Psoas muscle (tissue), 8 donors: ENCODE measurements at places on chromosomes 7 and 10.
A peak's percentile ranks its signal among the peaks of the same experiment; 100 is the strongest.

- DNase-seq: no peak
These were observed 4.6 kb downstream of the PAPOLB start for GRCh38 chr7:4857189-4857588.

DNA sequence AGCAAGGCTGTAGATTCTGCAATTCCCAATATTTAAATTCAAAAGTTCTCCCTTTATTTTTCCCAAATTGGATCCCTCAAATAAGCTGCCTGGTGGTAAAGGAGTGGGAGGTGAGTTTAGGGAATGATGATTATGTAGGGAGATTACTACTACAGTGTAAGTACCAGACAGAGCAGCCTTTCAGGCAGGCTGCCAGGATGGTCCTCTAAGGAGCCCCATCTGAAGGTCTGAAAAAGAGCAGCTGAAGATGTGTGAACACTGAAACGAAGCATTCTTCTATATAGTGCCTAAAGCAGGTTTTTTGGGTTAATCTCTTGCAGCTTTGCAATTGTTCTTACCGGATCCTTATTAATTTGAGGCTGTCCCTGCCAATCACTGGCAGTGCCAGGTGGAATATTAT, 84.7 kb downstream of the CREB5 start:
- no peak for DNase-seq

DNA sequence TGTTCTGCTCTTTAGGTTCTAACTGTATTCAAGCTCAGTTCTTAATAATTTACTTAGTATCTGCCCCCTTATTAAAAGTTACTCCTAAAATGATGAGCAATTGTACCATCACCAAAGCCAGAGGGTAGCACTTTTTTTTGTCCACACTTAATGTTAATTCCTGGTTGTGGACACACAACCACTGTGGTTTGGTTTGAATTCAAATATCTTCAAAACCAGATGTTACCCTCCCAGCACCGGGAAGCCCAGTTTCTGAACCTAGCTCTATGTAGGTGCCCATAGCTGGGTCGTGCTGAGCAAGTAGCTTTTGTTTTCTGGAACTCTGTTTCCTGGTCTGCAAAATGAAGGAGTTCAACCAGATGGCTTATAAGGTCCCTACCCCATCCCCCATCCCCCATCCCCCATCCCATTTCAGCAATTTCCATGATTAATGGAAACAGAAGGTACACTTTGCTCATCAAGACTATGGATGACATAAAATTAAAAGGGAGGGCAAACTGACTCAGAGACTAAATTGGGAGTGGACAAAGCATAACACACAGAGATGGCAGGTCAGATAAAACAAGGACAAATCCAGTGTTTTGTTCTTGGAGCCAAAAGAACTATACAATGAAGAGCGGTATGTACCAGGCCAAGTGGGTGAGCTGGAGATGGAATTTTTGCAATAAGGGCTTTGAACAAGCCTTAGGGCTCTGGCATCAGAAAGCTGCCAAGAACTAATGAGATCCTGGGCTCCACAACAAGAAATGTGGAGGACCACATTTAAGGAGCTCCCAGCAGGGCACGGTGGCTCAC, 56.7 kb downstream of the DLG5 start:
- no peak for DNase-seq

DNA sequence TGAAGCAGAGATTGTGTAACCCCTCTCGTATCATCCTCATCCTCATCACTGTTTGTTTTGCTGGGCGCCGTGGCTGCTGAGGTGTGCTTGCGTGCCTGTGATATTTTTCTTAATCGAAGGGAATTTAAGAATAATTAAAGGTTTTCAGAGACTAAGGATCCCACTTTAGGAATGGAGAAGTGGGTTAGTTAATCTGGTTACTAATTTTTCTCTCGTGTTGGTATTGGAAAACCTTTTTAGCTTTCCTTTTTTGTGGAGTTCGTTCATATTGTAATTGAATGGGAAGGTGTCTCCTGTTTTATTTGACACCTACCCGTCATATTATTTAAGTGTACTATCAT, 1.3 kb downstream of the UBN2 start:
- no peak for DNase-seq

DNA sequence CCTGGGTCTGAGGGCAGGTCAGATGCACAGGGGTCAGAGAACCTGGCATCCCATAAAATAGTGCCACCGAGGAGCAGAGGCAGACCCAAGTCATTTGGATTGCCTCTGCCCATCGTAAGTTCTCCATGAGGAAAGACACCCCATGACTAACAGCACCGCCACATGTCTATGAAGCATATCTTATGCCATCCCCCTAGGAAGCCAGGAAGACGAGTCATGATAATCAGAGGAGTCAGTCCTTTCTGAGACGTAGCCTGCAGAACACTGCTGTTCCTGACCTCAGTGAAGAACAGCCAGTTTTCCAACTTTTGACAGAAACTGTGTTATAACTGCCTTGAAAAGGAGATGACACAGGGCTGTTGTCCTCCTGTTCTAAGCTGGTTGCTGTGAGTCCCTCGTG, 51.2 kb downstream of the INSYN2A start:
- no peak for DNase-seq

- DNase-seq: no peak
These were observed 103.7 kb upstream of the RELN start for GRCh38 chr7:104093127-104093526.

DNA sequence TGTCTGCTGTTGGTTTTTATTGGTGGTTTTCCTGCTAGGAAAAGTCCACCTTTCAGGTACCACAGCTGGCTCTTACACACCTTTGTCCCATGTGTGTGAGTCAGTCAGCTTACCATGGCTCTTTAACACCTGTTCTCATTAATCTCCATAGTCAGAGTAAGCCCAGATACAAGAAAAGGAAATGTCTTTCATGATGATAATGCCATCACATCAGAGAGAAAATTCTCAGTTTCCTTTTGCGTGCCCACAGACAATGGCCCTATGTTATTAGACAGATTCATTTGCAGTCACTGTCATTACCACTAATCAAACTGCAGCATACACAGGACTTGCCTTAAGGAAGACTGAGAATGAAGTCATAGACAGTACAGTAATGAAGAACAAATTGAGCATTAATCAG, 1583.6 kb upstream of the LRRTM3 start:
- DNase-seq: no peak

- no peak for DNase-seq
These were observed 11.3 kb upstream of the TOMM7 start for GRCh38 chr7:22833957-22834356.

DNA sequence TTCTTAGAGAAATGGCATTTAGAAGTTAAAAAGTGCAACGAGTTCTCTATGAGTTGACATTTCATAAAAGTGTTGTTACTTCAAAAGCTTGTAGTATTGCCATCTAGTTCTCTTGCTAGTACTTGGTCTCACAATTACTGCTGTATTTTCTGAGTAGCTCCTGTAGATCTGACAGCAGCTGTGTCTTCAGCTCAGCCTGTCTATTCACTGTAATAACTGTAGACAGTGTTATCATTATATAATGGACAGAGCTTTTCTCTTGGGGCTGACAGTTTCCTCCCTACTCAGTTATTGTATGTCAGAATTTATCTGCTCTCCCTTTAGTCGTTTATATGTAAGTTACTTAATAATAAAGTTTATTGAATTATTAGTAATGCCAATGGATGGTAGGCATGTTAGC, 388.7 kb upstream of the VSTM2A start:
- no peak for DNase-seq

DNA sequence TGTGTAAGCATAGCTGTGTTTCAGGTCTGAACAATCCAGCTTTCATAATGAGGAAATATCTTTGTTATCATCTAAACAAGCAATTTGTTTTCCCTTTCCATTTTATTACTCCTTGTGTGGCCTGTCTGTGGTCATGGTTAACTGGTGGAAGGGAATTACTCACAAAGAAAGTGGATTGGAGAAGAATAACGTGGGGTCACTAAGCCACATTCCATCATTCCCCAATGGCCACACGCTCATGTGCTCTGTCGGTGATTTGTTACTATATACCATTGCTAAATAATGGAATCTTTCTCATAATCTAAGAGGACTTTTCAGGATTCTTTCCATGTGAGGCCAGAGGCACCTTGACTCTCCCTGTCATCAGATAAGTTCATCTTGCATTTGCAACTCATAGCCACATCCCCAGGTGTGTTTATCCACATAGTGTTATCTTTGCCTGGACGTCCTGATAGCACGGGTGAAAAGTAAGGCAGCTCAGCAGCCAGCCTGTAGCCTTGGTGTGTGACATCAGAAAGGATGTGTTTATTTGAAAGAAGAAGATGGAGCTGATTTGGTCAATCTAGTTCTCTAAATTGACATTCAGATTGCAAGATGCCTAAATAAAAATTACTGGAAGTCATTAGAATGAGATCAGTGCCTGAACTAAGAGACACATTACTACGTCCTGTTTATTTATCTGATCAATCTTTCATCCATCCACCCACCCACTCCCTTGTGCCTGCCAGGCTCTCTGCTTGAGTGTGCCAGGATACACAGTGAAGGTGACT, 128.9 kb downstream of the CELF2 start:
- no peak for DNase-seq

- DNase-seq: no peak
These were observed 60.6 kb downstream of the CUX1 start for GRCh38 chr7:101877882-101878591.

DNA sequence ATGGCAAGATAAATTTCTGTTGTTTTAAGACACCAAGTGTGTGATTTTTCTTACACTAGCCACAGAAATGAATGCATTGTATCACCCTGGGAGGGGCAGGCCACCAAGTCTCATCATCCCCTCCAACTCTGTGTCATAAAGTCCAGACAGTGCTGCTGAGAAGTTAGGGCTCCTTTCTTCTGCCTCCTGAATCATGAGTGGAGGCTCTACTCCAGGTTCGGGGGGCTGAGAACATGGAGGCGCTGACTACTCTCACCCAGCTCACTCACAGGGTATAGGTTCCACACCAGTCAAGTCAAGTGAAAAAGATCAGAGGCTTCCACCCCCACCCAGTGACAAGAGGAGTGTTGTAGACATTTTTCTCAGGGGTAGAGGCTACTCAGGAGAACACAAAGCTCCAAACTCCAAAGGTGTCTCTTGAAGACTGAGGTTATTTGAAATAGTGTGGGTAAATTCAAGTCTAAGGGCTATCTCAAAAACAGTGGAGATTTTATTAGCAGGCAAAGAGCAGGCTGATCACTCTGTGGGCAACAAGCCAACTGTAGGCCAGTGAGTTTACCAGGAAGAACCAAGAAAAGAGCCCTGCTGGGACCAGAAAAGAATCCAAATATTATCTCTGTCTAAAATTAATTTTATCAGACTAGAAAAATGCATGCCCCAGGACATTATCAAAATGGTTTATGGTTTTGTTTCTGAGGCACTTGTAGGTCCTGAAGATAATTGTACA, 118.6 kb upstream of the RET start:
- DNase-seq: no peak

DNA sequence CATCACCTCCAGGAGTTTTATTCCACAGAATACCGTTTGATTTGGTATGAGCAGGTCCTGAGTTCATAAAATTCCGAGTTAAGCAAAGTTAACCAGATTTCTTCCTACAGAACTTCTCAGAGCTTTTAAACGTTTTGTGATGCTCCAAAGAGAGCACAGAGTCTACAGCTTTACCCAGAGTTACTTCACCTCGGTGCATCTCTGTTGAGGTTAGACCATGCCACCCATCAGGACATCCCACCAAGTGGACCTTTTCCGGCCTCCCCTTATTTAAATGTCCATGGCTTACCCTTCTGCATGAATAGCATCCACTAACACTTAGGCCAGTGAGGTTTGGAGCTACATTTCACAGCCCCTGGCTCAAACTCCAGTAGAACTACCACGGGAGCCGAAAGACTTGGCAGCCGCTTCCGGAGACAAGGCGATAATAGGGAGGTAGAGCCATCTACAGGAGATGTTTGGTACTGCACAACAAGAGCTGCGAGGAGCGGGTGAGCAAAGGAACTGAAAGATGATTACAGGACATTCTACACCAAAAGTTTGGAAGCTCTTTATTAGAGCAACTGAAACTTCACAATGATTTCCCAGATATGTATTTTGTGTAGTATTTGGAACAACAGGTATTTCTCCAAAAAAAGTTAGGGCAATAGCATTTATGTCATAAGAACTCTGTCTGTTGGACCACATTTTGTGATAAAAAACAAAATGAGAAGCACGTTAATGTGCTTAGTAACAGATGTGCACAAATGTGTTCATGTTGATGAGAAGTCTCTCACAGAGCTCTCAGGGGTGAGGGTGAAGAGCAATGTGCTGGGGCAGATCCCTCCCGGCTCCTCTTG, 174.7 kb downstream of the HERPUD2 start:
- peak; percentile 80 for DNase-seq

DNA sequence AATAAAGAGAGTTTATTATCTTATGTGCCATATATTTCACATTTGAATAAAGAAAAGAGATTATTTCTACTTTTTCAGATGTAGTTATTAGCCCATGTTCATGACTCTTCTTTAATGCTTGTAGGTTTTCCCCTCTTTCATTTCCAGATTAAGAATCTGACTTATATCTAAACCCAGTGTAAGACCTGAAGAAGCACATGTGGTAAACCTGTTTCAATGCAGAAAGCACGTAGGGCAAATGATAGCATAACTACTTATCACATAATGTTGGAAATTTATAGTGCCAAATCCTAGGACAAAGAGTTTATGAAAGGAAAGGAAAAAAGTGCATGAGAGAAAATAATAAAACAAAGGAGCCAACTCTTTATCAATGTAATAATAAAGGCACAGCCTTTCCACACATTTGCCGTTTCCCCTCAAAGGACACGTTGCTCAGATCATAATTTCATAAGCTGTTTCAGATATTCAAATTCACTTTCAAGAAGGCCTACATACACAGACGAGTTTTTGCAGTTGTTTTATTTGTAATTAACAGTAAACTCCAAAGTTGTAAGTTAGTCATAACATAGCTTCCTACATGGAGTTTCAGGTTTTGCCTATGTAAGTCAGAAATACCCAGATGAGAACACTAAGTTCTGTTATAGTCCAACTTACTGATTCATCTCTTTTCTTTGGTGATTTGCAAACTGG, 88.8 kb upstream of the MDFIC start:
- DNase-seq: no peak

- DNase-seq: no peak
These were observed 15.3 kb upstream of the MRPS24 start for GRCh38 chr7:43884617-43885016.

- DNase-seq: no peak
These were observed 67.5 kb downstream of the CHST15 start for GRCh38 chr10:124025660-124026588.

DNA sequence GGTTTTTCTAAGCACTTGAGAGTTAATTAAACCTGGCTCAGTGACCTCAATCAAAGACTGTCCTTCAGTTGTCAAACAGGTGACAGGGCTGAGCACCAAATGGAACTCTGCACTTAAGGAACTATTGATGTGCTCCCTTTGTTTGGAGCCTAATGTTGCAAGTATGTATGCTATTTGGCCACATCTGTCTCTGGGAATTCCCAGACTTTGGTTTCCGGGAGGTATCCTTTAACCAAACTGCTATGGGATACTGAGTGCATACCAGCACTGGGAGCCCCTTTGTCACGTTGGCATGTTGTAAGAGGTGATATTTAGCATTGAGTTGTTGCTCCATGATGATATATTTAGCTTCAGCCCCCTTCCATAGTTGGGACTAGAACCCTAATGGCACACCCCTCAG, 25.2 kb downstream of the ASZ1 start:
- no peak for DNase-seq

DNA sequence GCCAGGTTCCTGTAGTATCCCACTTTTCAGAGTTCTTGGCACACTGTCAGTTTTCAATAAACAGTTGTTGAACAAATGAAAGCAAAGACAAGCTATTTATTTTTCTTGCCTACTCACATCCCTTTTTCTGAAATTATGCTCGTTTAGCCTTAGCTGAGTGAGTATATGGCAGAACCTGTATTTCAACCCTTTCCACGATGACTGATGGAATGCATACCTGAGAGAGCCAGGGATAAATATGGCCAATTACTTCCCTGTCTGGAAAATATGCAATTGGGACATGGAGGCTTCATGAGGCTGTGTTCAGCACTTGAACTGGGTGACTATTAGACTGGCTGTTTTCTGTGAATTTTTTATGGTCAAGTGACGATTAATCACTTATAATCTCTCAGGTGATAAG, 144.5 kb upstream of the POT1 start:
- no peak for DNase-seq
